T-helper 22 cell (primary cell): ENCODE measurements at places on chromosomes 4 and X.

DNA sequence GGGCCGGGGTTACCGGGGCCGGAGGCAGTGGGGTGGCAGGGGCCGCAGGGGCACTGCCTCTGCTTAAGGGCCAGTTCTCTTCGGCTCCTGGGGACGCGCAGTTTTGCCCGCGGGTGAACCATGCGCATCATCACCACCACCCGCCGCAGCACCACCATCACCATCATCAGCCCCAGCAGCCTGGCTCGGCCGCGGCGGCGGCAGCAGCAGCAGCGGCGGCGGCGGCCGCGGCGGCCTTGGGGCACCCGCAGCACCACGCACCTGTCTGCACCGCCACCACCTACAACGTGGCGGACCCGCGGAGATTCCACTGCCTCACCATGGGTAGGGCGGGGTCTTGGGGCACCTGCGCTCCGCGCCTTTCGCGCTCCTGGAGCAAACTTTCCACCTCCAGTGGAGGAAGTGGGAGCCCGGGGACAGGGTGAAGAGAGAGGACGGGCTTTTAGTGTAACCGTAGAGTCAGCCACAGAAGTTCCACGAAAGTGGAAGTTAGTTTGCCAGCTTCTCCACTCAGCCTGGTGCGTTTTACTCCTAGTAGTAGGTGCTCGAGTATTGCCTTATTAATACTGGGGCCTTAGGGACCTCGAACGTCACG lies 729 bp downstream of the GSX2 start:
- DNase-seq, result no peak

DNA sequence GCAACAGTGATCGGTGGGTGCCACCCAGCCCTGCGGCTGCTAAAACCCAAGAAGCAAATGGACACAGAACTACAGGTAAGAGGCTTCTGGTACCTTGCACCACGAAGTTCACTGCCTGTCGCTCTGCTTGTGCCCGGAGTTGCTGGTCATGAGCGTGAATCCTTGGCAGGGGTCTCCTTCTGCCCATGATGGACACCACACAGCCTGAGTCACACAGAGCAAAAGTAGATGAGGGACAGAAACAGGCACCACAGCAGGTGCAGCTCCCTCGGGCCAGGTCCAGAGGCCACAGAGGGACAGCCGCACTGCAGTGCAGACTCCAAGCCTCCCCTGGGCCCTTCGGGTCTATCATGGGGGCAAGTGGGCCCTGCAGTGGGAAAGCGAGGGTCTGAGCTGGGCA lies 22.4 kb downstream of the NAT8L start:
- DNase-seq, result no peak

GRCh38 chr4:23747281-23747735 lies 142.5 kb downstream of the PPARGC1A start:
- DNase-seq, result no peak

- DNase-seq, result no peak
These were observed 5.5 kb upstream of the ING2 start for GRCh38 chr4:183499389-183499788.

GRCh38 chr4:94407846-94408245 lies 43.9 kb upstream of the PDLIM5 start:
- DNase-seq, result no peak

- no peak for DNase-seq
These were observed 1.1 kb downstream of the IRAK1 start for GRCh38 chrX:154018518-154019060.

DNA sequence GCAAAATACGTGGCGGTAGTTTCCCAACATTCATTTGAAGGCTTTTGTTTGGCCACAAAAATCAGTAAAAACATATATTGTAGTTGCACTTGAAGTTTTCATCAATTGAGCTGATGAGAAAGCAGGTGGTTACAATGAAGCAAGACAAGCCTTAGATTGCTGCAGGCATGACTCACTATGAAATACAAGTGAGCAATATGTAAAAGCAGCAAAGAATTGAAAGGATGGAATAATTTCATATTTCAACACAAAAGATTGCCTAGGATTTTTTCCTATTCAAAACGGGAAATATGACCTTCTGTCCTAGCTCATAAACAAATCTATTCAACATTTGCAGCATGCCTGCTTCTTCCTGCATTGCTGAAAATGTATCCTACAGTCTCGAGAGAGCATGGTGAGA lies 190.9 kb upstream of the BANK1 start:
- no peak for DNase-seq

- no peak for DNase-seq
These were observed 8.0 kb downstream of the ARHGEF38 start for GRCh38 chr4:105560421-105560848.

GRCh38 chrX:38220024-38220414 lies 652 bp downstream of the SRPX start:
- DNase-seq, result no peak

DNA sequence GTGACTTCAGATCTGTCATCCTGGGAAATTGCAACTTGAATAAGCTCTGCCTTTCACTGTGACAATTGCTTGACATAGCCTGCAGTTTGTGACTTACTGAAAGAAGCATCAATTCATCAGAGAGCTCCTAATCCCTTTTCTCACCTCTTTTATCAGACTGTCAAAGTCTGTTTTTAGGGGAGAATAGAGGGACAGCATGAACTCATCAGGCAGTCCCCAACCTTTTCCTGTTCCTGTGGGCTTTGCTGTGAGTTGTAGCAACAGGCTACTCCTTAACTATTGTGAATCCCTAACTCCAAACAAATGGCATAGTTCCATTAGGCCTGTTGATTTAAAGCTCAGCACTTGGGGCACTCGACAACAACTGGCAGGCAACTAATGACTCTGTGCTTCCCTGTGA lies 64.9 kb downstream of the DOCK11 start:
- no peak for DNase-seq

GRCh38 chr4:74309223-74309622 lies 953 bp downstream of the EPGN start:
- DNase-seq, result no peak

DNA sequence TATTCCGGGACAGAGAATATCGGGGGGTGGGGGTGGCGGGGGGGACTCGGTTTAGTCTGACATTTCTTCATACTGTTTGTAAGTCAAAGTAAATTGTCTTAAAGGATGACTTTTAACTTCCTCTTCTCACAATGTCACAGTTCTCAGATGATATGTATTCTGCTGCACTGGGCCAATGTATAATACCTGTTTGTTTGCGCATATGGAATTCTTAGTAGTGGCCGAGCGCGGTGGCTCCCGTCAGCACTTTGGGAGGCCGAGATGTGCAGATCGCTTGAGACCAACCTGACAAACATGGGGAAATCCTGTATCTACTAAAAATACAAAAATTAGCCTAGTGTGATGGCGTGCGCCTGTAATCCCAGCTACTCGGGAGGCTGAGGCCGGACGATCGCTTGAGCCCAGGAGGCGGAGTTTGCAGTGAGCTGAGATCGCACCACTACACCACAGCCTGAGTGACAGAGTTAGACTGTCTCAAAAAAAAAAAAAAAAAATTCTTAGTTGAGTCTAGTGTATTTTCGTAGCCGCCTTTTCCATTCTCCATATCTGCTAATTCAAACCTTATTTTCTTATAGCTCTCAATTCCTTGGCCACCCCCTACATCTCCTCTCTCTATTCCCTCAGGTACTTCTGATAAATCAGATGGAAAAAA lies 851 bp downstream of the POLR2B start:
- DNase-seq, result no peak

- DNase-seq, result no peak
These were observed 20.4 kb downstream of the TMEM131L start for GRCh38 chr4:153486281-153487151.

DNA sequence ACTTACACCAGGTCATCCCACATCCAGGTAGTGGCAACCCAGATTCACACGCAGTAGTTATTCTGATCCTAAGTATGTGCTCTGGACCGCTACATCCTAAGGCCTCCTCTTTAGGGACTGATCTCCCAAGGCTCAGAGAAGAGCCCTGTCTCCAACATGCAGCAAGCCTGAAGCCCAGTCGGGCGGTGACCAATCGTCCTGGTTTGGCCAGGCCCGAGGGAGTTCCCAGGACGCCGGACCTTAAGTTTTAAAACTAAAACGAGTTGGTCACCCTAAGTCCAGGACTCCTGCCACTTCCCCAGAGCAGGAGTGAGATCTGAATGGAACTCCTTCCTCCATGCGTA lies 385 bp downstream of the LYAR start:
- no peak for DNase-seq

DNA sequence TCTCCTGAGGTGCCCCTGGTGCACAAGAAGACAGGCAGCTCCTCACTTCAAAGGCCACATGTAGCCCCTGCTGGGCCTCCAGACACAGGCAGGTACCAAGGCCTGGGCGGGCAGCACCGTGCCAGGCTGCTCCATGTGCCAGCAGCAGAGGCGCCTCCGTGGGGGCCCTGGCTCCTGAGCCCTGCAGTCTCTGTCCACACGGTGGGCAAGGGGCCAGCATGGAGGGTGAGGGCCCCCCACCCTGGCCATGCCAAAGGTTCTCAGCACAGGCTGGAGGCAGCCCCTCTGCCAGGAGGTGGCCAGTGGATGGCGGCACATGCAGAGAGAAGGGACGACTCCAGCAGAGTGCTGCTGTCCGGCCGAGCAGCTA lies 72.6 kb downstream of the FAM53A start:
- no peak for DNase-seq
